NCI-H446 treated with DMSO at 0.1 percent for 48 hours (cell line): ENCODE measurements at places on chromosomes 11 and 22.

- no peak for DNase-seq
Observed at GRCh38 chr22:45246060-45246985, 5.6 kb upstream of the KIAA0930 start.

DNA sequence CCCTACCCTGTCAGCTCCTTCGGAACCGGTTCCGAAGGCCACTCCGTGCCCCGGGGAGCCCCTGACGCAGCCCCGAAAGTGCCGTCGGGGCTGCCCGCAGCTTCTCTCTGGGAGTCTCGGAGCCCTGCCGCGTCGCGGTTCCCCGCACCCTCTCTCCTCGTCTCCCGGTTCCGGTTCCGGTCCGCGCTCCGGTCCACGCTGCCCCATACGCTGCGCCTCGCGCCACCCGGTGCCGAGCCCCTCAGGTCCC, 618 bp downstream of the MTA2 start:
- DNase-seq: no peak

- DNase-seq: no peak
Observed at GRCh38 chr22:32691101-32691500, 110.4 kb upstream of the TIMP3 start.

GRCh38 chr22:45645526-45646414, 25.9 kb upstream of the ATXN10 start:
- peak; percentile 13 for DNase-seq

GRCh38 chr22:19955241-19956128, 13.9 kb upstream of the TXNRD2 start:
- DNase-seq: no peak

GRCh38 chr11:68038718-68039525, at the start of gene TCIRG1:
TCIRG1 (plus strand) TSS chr11:68039025; CDS start chr11:68041272, 2,247 bp downstream.
- no peak for DNase-seq

GRCh38 chr11:15341587-15341986, 226.9 kb downstream of the INSC start:
- no peak for DNase-seq

DNA sequence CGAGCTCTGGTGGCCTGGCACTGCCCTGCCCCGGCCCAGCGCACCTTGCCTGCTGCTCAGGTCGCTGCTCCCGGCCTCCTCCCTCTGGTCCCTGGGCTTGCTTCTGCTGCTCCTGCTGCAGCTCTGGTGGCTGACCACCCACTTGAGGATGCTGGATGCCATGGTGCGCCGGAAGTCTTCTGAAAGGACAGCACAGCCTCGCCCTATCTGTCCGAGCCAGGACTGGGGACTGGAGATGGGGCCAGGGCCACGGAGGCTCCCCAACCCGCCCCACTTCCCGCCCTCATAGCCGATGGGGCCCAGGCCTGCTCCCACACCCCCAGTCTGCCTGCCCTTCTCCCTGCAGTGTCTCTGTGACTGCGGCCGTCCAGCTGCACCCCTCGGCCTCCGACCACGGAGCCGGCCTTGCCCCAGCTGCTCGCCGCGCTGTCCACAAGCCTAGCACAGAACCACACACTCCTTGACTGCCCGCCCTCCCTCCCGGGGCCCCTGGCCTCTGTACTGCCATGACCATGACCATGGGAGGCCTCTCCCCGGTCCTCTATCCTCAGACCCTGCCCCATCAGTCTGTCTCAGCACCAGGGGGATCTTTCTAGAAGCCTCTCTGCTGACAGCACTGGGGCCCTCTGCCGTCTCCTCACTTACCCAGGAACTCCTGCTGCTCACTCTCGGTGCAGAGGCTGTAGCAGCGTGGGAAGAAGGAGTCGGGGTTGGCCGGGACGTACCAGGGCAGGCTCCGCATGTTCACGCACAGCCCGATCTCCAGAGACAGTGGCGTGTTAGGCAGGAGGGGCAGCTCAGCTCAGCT, 12.7 kb downstream of the TTLL8 start:
- no peak for DNase-seq

DNA sequence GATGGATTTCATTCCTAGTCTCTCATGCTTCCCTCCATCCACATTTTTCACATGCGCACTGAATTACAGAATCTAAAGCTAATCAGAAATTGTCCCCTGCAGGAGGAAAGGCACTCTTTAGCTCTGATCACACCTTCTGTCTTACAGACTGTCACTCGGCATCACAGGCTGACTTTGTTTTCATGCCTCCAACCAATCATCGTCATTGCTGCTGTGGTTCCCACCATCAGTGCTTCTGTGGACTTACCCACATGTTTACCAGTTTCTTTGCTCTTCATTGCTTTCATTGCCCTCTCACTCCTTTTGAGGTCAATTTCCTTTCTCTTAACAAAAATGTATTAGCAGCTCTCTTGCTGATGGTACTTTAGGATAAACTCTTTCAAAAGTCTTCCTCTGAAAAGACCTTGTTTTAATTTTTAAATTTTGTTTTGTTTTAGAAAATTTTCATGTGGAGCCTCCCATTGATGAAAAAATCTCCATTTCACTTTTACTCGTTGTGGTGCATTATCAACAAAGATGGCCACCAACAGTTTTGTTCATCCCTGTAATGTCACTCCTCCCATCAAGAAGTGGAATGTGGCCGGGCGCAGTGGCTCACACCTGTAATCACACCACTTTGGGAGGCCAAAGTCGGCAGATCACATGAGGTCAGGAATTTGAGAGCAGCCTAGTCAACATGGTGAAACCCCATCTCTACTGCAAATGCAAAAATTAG, 20.2 kb upstream of the TREH start:
- no peak for DNase-seq

- DNase-seq: no peak
Observed at GRCh38 chr11:12142176-12142575, 31.8 kb downstream of the MICAL2 start.

DNA sequence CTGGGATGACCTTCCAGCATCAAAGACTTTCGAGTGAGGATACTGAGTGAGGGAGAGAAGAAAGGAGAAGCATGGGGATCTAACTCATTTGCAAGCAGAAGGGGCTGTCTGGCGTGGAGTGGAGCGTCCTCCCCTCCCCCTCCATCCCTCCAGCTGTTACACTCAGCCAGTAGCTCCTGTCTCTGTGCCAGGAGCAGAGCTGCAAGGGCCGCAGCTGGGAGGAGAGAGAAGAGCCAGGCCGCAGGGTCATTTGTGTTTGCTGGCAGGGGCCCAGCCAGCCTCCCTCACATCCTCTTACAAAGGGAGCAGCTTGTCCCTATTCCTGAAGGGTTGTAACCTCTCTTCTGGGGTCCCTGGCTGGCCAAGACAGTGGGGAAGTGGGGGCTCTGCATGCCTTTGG, 57.9 kb downstream of the NECTIN1 start:
- no peak for DNase-seq

DNA sequence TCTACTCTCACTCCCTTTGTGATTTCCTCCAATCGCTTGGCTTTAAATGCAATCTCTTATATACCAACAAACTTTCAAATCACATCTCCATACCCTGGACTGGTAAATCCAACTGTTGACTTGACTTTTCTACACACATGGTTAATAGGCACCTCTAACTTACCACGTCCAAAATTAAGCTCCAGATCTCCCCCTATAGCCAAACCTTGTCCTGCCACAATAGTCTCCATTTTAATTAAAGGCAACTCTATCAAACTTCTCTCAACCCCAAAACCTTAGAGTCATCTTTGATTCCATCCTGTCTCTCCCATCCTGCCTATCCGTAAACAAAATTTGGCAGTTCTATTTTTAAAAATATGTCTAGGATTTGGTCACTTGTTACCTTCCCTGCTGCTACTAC, 141.8 kb upstream of the DDI1 start:
- no peak for DNase-seq

- DNase-seq: no peak
Observed at GRCh38 chr22:49979587-49980264, 19.2 kb downstream of the PIM3 start.

- no peak for DNase-seq
Observed at GRCh38 chr11:112555491-112556364, 295.1 kb upstream of the PLET1 start.

- DNase-seq: no peak
Observed at GRCh38 chr22:41757502-41757901, 43.0 kb upstream of the CCDC134 start.

GRCh38 chr11:3802011-3802790, 4.8 kb upstream of the NUP98 start:
- no peak for DNase-seq
